Activated naive CD8-positive, alpha-beta T cell treated with anti-CD3 and anti-CD28 coated beads, Interleukin-2, amount 10 ng/mL, durations not matched to agents 7 days and 5 days (primary cell): ENCODE measurements at places on chromosomes 7 and 10. TPM values are rescaled to one million over a fixed set of nuclear protein-coding genes. Genes with fewer than 3 reads are reported as not detected.

GRCh38 chr10:44752451-44753441 lies 158.4 kb upstream of the TMEM72 start:
- no peak for DNase-seq

- DNase-seq = no peak
Observed at GRCh38 chr7:111825046-111825445, 262.8 kb upstream of the IMMP2L start.

GRCh38 chr7:122298618-122299017 lies 5.9 kb downstream of the FEZF1 start:
- DNase-seq = no peak

DNA sequence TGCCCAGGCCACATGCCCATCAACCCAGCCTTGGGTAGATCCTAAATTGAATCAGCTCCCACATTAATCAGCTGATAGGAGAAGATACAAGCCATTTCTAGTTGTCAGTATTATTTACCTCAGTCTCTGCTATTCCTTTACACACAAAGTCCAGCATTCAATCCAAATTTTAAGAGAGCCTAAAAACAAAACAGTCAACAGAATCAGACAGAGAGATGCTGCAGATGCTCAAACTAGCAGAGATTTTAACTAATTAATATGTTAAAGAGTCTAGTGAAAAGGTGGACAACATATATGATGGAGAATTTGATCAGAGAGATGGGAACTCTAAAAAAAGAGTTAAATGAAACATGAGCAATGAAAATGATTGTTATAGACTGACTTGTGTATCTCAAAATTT lies 14.4 kb upstream of the IL15RA start:
- no peak for DNase-seq

Gene PIP4K2A
- 199 TPM for total RNA-seq

Gene OGDHL
- total RNA-seq = not detected

Gene CCNY
- total RNA-seq = 72.2 TPM
